ENCODE measurements at places on chromosomes 1 and 21.

DNA sequence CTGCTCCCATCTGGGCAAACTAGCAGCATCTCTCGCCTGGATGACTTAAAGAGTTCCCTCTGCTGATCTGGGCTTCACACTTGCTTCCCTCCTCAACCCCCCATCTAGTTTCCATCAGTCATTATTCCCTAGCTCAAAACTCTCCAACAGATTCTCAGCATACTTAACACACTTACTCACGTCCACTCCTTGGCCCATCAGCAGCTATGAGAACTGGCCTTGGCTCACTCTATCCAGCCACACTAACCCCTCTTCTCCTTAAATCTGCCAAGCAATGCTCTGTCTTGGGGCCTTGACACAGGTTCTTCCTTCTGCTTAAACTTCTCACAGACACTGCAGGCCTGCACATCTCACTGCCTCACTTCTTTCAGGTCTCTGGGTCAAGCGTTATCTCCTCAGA is 41.6 kb downstream of the GNG12 start:
- H3K36me3 ChIP-seq, result no peaks in the 10 kb centered on the region
- no peak overlapping the region for H3K27ac ChIP-seq
- H3K4me3 ChIP-seq, result no peak overlapping the region
- no peaks in the 10 kb centered on the region for H3K4me1 ChIP-seq

- no peak overlapping the region for H3K4me3 ChIP-seq
- H3K4me1 ChIP-seq, result peaks cover 4% of the 10 kb centered on the region
- no peaks in the 10 kb centered on the region for H3K27me3 ChIP-seq
Observed at GRCh38 chr1:28845786-28846543, 34.0 kb downstream of the OPRD1 start.

- H3K27me3 ChIP-seq, result no peaks in the 10 kb centered on the region
- peaks cover 7% of the 10 kb centered on the region for H3K4me1 ChIP-seq
- DNase-seq, result no peak
- no peaks in the 10 kb centered on the region for H3K36me3 ChIP-seq
- no peak overlapping the region for H3K27ac ChIP-seq
- H3K4me3 ChIP-seq, result no peak overlapping the region
Observed at GRCh38 chr1:59180735-59181134, 116.2 kb upstream of the FGGY start.

DNA sequence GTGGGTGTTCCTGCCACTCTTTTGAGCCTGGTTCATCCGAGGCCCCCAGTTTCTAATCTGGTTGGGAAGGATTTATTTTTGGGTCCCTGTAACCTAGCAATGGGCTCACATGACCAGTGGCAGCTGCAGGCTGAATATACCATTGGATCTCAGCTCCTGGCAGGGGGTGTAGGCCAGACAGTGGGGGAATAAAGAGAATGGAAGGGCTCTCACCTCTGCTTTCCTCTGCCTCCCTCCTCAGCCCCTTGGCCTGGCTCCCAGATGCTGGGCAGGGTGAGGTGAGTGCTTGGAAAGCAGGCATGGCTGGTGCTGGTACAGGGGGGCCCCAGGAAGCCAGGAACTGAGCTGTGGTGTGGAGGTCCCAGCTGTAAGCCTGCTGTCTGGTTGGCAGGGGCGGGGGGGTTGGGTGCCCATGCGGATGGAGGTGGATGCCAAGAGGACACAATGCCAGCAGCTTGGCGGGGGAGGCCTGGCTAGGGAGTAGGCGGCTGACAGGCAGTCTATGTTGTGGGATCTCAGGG is 3.6 kb upstream of the GPR61 start:
- peaks cover 11% of the 10 kb centered on the region for H3K4me1 ChIP-seq
- DNase-seq, result no peak
